Cerebellar cortex (tissue), 1 donor: ENCODE measurements at places on chromosomes 12 and 14.

- DNase-seq, result no peak
Observed at GRCh38 chr14:94037954-94038353, 11.8 kb downstream of the OTUB2 start.

DNA sequence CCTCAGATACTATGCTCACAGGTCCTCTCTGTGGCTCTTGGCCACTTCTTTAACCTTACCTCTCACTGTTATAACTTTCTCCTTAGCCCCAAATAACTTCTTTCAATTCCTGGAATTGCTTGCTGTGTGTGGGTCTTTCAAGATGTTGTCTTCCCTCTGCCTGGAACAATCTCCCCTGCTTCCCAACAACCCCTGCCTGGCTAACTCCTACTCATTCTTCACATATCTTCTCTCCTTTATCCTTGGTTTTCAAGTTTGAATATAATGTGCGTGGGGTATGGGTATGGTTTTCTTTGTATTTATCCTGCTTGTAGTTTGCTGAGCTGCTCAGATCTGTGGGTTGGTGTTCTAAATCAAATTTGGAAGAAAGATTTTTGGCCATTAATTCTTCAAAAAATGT lies 2.7 kb upstream of the WASHC3 start:
- DNase-seq, result no peak

GRCh38 chr12:125269276-125269675 lies 204.0 kb downstream of the AACS start:
- no peak for DNase-seq

- no peak for DNase-seq
Observed at GRCh38 chr12:124884587-124885438, 21.1 kb upstream of the SCARB1 start.

- DNase-seq, result no peak
Observed at GRCh38 chr12:92444763-92445162, 258.0 kb upstream of the PLEKHG7 start.

DNA sequence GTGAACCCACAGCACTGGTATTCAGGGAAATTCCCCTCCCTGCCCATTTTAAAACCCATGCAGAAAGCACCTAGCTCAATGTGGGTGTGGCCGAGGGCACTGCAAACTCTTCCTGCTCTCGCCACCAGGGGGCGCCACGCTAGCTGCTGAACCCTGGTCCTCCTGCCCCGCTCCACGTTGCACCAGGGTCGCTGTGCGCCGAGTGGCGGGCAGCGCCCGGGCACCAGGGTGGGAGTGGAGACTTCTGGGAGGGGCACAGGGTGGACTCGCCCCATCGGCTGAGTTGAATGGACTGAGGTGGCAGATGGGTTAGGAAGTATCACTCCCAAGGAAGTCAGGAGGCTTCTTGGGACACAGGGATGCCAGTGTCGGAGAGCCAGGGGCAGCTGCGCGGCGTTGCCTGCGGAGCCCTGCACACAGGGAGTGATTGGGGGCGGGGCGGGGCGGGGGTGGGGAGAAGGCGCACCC lies 48.1 kb upstream of the BCL11B start:
- peak; percentile 36 for DNase-seq

DNA sequence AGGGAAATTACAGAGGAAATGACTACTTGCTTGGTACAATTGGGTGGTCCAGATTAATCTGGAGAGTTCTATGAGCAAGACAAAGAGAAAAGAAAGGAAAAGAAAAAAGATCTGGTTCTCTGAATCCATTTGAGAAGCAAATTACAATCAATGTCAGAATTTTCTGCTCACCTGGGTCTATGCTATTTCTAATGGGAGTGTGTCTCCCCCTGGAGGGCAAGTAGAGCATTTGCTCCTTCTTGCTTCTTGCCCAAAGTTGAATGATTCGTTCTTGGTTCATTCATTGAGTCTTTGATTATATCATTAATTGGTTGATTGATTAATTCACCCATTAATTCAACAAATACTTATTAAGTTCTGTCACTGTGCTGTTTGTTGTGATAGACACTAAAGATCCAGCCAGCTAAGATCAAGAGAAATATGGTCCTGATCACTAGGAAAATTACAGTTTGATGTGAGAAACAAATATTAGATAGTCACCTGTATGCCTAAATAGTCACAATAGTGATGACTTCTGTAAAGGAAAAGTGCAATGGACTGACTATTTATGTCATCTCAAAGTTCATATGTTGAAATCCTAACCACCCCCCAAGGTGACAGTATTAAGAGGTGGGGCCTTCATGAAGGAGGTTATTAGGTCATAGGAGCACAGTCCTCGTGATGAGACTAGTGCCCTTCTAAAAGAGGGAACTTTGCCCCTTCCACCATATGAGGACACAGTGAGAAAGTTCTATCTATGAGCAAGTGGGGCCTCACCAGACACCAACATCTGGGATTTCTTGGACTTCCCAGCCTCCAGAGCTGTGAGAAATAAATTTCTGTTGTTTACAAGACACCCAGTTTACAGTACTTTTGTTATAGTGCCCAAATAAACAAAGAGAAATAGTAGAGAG lies 8.0 kb upstream of the ASB8 start:
- peak; percentile 81 for DNase-seq

GRCh38 chr14:39055786-39056474 lies 47.1 kb downstream of the SEC23A start:
- no peak for DNase-seq

DNA sequence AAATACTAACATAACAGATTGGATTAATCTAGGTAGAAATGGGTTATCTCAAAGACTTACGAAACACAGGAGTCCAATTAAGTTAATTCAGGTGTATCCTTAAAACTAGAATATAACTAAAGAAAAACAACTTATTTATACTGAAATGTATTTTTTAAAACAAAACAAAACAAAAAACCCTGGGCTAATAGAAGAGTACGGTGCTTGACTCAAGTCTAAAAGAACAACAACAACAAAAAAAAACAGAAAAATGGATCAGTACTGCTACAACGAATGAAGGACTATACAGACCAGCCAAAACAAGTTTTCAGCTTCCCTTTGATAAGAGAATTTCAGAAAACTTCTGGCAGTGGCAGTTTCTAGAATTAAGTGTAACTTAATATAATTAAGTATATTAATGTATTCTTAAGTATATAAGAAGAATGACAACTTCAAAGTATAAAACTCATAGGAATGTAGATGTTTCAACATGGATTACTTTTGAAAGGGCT lies 120.1 kb upstream of the EGLN3 start:
- no peak for DNase-seq

GRCh38 chr12:49187184-49187583 lies 1.7 kb downstream of the TUBA1A start:
- DNase-seq, result peak; percentile 94

- no peak for DNase-seq
Observed at GRCh38 chr12:11242656-11243055, 26.9 kb downstream of the PRB3 start.

GRCh38 chr12:31588976-31589375 lies 2.0 kb downstream of the DENND5B start:
- peak; percentile 23 for DNase-seq

DNA sequence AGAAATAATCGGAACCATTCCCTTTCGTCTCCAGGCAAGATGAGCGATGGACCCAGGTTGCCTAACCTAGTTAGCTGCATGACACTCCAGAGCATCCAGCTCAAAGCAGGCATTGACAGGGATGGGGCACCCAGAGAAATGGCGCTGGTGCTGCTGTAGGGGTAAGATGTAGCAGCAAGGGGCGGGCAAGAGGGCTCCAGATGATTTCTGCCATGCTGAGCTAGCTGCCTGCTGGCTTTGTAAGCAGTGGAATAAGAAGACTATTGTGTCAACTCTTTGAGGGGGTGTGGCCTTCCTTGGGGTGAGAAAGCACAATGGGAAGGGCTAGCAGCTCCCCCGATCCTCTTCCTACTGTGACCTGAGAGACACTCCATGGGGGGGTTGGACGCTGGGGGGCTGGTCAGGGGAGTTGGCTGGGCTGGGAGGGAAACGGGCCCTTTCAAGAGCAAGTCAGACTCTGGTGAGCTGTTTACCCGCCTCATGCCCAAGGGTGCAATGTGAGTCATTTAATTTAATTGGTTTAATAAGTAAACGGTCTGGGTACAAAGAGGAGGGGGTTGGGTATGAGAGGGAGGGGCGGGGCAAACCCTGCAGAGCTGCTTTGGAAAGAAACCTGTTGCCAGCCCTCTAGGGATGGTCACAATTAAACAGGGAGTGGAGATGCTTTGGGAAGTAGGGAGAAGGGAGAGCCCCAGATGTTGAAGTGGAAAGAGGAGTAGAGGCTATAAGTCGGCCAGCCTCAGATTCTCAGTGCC lies 50.5 kb downstream of the B4GALNT3 start:
- DNase-seq, result no peak

DNA sequence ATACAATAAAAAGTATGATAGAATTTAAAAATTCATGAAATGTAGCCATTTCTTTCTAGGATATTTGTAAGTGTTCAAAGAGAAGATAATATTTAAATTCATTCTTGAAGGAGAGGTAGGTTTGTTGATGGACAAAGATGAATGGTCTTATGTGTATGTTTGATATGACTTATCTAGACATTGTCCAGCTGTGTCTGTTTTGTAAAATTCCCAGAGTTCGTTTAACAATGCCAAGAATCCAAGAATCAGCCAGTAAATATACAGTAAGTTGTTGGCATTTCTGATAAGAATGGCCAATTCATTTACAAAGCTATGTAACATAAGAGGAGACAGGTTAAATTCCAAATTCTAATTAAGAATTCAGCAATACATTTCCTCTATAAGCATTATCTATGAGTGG lies 150.9 kb downstream of the ADAMTS20 start:
- DNase-seq, result no peak

GRCh38 chr12:120237360-120238171 lies 28.0 kb downstream of the PXN start:
- peak; percentile 91 for DNase-seq

DNA sequence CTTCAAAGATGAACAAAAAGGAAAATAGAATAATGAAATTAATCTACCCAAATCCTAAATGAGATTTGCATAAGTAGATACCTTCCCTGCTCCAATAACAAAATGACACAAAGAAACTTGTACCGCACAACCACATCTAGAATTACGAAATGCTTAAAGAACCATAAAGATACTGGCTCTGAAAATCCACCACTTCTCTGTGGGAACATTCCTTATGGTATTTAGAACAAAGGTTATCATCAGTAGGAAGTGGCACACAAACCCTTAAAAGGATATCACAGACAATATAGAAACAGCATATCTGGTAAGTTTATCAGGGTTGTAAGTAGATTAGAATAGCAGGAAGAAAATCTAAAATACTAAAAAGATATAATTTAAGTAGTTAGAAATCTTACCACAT lies 11.6 kb downstream of the IAPP start:
- DNase-seq, result no peak

DNA sequence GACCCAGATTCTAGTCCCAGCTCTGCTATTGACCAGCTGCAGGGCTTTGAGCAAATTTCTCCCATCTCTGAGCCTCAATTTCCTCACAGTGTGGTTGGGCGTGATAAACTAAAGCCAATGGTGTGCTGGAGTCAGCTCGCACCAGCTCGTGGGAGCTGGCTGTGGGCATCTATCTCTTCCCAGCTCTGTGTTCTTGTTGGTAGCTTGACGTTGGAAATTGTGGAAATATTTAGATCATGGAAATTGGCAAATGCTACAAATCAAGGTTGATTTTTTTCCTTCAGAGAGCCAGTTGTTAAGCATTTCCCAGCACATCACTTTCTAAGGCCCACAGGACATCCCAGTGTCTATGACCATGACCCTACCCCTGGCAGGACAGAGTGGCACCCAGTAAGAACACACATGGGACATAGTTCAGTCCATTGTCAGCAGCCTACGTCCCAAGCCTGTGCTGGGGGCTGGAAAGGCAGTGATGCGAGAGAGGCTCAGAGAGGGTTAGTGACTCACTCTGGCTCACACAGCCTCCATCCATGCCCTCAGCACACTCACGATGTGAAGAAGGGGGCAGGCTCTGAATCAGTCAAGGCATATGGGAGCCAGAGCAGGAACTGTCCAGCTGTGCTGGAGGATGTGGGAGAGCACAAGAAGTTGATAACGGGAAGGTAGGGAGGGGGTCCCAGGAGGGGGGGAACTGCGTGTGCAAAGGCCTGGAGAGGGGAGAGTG lies 77.6 kb downstream of the LGMN start:
- no peak for DNase-seq

DNA sequence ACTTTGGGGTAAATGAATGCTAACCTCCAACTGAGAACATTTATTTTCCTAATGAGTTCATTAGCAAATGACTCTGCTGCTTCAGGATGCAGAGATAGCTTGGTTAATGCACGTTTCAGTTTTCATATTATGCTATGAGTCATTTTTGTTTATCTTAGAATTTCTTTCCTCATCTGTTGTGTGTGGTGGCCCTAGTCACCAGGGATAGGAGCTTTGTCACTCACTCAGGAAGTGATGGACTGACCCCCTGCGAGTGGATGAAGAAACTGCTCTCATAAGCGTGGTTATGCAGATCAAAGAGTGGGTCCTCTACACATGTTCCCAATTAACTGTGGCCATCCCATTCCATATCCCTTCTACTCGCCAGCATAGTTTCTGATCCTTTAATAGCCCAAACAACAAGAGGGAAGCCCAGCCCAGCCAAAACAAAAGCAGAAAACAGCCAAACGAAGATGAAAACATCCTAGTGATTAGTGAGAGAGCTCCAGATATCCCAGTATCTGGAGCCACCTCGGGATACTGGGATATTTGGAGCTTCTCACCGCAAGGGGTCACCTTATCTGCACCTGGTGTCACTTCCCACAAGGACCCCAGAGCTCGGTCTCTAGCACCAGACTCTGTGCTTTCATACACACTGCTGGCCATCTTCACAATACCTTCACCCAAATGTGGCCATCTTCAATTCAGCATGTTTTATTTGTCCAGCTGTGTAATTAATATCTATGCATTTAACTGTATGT lies 8.6 kb downstream of the TC2N start:
- DNase-seq, result no peak
